AG10803 (cell line): ENCODE measurements at places on chromosomes 4 and X.
A peak's percentile ranks its signal among the peaks of the same experiment; 100 is the strongest.

DNA sequence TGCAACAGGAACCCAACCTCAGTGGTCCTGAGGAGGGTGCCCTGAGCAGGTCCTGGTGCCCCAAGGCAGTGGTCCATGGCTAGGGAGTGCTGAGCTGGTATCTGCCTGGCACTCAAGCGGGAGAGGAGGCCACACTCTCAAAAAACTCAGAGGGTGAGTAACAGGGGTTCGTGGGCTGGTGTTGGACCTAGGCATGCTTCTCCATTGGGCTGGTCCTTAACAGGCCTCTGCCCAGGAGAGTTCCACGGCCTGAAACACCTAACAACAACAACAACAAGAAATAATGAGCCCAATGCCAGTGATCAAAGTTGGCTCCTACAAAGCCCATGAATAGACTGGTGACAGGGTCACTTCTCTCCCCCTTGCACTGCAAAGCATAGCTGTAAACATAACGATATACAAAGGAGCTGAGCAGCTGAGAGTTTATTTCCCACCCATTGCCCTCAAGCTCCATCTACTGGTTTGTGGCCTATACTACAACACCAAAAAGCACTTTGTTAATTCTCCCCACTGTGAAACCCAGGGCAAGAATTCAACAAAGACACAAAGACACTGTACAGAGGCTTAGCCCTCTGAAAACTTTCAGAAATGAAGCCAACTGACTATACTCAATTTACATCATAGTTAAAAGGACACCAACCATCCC is 736.1 kb upstream of the ADGRL3 start:
- no peak for DNase-seq

- DNase-seq, result no peak
Measured at GRCh38 chr4:17578482-17578891, 1.5 kb downstream of the LAP3 start.

DNA sequence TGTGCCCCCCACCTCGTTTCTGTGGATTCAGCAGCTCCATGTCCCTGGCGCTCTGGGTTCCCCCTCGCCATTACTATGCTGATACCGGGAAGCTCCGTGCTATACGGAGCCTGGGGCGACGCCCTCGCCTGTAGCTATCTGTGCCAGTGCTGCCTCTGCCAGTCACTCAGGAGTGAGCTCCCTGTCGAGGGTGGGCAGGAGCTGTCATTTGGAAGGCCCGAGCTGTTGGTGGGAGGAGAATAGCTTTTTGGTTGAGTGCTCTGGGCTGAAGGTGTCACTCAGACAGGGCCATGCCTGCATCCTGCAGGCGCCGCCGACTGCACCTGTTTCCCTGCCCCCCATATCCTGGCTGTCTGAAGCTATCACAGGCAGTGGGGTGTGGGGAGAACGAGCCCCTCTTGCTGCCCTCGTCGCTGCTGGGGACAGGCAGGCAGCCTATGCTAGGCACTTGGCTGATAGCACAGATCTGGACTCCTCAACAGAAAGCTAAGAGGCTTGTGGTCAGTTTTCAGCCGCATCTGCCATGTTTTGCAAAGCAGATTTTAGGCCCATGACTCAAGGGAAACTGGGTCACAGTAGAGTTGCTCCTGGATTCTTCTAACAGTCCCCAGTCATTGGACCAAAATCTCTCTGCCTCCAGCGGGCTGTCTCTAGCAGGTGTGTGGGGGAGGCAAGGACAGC is 31.8 kb downstream of the CPLX1 start:
- DNase-seq, result peak; percentile 23

GRCh38 chrX:1397441-1398270 is 5.7 kb upstream of the SLC25A6 start:
- no peak for DNase-seq

DNA sequence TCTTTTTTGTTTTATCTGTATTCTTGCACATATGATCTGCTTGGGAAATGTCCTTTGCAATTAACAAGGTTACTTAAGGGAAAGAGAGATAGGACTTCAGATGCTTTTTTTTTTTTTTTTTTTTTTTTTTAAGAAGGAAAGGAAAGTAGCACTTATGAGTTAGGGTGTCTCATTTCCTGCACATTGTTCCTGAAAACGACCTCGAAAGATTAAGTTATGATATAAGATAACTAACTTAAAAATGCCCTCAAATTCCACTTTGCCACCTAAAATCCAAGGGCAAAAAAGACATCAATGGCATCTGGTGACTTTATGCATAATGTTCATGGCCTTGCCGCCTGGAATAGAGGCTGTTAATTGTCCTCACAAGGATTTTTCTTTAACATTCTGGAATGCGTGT is 44.9 kb downstream of the PCDH7 start:
- no peak for DNase-seq

GRCh38 chrX:71556036-71556435 is 22.2 kb upstream of the GCNA start:
- DNase-seq, result no peak

DNA sequence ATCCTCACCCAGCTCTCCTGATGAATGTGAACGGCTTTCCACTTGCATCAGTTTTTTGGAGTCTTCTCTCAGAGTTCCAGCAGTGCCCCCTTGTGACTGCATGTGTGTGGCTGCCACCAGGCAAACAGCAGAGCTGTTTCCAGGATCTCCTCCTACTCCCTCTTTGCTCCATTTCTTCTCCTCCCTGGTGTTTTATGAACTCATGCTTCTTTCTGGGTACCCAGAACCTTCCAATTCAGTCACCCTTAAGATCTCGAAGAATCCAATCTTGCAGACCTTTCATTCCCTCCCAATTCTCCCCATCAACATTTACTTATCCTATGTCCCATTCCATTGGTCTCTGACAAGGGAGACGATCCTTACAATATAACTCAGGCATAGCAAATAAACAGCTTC is 6.8 kb upstream of the TCEANC start:
- DNase-seq, result peak; percentile 66

DNA sequence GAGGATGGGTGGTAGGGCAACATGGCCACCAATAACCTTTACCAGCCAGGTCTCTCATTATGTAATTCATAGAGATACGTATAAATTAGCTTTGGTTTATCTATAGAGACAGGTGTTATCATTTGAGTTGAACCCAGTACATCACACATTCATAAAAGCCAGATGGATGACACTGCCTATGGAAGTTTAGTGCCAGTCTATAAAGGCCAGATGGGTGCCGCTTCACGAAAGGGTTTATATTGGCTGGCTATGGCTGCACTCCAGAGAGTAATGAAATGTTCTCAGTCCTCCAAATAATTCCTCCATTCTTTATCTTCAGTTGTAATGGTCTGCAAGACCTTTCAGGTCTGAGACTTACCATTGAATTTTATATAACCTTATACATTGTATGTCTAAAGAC is 331.9 kb upstream of the NR3C2 start:
- no peak for DNase-seq

DNA sequence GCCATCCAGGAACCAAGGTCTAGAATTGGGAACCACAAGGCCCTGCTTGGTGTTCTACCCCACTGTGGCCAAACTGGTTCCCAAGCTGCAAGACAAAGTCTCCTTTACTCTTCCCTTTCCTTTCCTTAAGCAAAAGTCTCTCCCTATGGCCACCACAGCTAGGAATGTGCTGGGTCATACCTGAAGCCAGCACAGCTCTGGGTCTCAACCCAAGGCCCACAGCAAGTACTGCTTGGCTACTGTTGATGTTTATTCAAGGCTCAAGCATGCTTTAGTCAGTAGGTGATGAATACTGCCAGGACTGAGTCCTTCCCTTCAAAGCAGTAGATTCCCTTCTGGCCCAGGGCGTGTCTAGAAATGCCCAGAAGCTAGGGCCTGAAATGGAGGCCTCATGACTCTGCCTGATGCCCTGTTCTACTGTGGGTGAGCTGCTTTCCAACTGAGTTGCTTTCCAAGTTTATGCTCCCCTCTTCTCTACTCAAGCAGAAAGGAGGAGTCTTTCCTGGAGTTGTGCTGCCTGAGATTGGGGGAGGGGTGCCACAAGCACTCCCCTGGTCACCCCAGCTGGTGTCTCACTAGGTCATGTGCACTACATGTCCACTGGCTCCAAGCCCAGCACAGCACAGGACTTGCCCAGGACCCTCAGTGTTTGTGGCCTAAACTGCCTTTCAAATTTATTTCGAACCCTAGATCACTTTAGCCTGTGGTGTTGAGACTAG is 44.9 kb downstream of the STAP1 start:
- no peak for DNase-seq

- DNase-seq, result no peak
Measured at GRCh38 chrX:21658746-21659145, 616 bp upstream of the KLHL34 start.

- DNase-seq, result no peak
Measured at GRCh38 chr4:118124997-118125396, 90.7 kb downstream of the NDST3 start.

GRCh38 chr4:98359646-98360045 is 98.5 kb downstream of the RAP1GDS1 start:
- no peak for DNase-seq

- DNase-seq, result peak; percentile 94
Measured at GRCh38 chr4:153432965-153433753, 33.0 kb upstream of the TMEM131L start.

GRCh38 chrX:1912193-1912592 is 297.3 kb downstream of the ASMT start:
- DNase-seq, result no peak

GRCh38 chr4:120824946-120825345 is 97.6 kb downstream of the PRDM5 start:
- DNase-seq, result no peak

DNA sequence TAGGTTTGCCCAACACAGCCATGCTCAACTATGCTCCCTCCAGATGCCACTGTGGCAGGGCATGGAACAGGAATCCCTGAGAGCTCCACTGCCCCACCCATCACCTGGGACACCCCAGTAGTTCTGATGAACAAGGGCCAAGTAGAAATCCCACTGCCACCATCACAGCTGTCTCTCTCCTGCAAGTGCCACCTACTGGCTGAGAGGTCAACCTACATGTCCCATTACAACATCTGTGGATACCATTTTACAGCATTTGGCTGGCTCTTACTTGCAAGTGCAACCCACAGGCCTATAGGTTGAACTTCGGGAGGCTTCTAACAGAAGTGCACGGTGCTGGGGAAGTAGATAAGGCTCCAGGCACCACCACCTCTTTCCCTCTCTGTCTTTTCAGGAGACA is 142.5 kb downstream of the CXXC4 start:
- DNase-seq, result no peak

GRCh38 chr4:173345648-173346047 is 11.5 kb upstream of the HMGB2 start:
- DNase-seq, result no peak

- no peak for DNase-seq
Measured at GRCh38 chr4:56762484-56763250, 58.8 kb downstream of the SPINK2 start.

GRCh38 chr4:127448986-127449385 is 183.8 kb upstream of the INTU start:
- DNase-seq, result no peak

DNA sequence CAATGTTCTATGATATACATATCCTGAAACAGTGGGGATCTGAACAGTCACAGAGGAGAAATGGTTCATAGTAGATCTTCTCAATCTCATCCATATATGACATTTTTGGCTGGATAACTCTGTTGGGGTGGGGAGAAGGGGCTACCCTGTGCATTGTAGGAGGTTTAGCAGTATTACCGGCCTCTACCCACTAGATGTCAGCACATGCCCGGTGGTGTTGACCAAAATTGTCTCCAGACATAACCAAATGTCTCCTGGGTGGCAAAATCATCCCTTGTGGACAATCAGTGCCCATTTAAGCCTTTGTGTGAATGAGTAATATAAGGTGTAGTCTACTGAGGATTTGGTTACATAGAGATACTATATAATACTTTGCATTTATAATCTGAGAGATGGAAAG is 89.9 kb downstream of the PLS3 start:
- DNase-seq, result peak; percentile 43

DNA sequence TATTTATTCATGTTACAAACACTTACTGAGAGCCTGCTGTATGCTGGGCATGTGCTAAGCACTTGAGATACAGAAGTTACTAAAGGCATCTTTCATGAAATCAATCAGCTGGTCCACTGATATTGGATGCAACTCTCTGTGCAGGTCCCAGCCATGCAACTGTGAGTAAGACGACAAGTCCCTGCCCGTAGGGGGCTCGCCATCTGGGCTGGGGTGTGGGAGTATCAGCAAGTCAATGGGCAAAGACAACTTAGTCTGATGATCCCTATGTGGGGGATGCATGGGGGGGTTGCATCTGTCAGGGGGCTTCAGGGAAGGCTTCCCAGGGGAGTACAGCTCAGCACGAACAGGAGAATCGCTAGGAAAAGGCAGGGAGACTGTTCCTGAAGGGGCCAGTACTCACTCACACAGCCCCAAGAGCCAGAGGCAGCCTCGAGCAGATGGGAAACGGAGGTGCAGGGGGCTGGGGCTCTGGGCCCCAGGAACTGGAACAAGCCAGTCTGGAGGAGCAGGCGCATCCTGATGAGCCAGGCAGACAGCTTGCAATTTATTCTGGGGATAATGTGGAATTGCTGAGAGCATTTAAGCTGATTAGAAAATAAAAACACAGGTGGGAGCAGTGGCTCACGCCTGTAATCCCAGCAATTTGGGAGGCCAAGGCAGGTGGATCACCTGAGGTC is 40.2 kb downstream of the CRMP1 start:
- DNase-seq, result no peak

GRCh38 chr4:2042204-2042946 is 16.8 kb upstream of the NAT8L start:
- no peak for DNase-seq

DNA sequence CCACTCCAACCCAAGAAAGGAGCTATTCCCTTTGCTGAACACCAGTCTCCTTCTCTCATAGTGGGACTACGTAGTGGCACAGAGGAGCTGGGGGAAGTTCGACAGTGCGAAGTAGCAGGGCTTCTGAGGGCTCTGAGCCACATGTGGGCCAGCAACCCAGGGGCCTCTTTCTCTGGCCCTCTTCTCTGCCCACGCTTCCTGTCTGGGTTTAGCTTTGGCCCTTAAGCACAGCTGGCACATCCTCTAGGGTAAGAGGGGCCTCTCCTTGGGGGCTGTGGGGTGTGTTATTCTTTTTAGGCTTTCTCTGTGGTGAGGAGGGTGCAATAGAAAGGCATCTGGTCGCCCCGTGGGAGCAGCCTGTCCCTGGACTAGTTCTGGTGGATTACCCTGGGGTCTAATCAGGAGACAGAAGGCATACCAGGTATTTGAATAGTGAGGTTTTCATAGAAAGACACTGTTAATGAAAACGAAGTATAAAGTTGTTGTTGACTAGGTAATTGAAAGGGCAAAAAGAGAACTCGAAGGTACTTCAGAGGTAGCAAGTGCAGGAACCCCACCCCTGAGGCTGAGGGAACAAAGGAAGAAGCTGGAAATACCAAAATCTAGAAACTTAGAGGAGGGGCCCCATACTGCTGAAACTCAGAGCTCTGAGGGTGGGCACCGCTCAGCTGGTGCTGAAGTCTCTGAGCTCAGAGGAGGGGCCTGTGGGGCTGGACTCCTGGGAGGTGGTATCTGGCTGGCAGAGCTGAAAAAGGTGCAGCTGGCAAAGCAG is 151.9 kb upstream of the RPS6KA3 start:
- DNase-seq, result no peak

- DNase-seq, result peak; percentile 75
Measured at GRCh38 chr4:41363384-41363981, 106.8 kb downstream of the UCHL1 start.

- DNase-seq, result peak; percentile 64
Measured at GRCh38 chr4:147340111-147340510, 140.8 kb upstream of the EDNRA start.

GRCh38 chr4:16496501-16496900 is 270.2 kb upstream of the TAPT1 start:
- peak; percentile 75 for DNase-seq
